Stimulated activated CD8-positive, alpha-beta memory T cell treated with anti-CD3 and anti-CD28 coated beads, Interleukin-15, amount 100 ng/mL, for 24 hours (primary cell): ENCODE measurements at places on chromosomes 3 and 15.

DNA sequence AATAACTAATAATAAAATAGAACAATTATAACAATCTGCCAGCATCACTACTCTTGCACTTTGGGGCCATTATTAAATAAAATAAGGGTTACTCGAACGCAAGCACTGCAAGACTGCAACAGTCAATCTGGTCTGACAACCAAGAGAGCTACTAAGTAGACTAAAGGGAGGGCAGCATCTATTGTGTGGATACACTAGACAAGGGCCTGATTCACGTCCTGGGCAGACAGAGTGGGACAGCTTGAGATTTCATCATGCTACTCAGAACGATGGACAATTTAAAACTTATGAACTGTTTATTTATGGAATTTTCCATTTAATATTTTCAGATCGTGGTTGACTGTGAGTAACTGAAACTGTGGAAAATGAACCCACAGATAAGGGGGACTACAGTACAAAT, 39.5 kb downstream of the TNIK start:
- no peak for DNase-seq

GRCh38 chr15:74604983-74605794, 10.4 kb upstream of the CLK3 start:
- no peak for DNase-seq

GRCh38 chr3:50972029-50972428, 297.3 kb downstream of the DOCK3 start:
- no peak for DNase-seq

DNA sequence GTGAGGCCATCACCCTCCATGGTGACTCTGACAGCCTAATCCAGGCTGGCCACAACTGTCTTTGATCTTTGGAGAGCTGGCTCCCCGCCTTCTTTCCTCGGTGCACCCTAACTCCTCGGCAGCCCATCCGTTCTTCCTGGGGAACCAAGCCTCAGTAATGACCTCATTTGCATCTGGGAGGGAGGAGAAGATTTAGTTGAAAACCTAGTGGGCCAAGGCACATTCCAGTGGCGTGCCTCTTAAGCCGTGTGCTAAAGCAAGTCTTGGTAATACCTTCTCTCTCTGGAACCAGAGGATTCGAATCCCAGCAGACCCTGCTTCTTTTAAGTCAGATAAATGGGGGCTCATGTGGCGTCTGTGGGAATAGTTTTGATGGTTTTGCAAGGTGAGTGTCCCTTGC, 233.1 kb downstream of the EBLN2 start:
- no peak for DNase-seq

DNA sequence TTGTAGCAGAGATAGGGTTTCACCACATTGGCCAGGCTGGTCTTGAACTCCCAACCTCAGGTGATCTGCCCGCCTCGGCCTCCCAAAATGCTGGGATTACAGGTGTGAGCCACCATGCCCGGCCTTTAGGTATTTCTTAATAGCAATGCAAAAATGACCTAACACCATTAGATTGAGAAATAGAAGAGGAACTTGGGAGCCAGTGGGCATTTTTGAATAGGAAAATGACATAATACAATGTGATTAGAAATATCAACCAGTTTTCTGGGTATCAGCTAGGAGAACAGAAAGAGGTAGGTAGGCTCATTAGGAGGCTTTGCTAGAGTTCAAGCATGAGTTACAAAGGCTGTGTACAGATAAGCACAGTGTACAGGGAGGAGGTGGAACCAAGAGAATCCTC, 101.8 kb upstream of the TBC1D5 start:
- no peak for DNase-seq

DNA sequence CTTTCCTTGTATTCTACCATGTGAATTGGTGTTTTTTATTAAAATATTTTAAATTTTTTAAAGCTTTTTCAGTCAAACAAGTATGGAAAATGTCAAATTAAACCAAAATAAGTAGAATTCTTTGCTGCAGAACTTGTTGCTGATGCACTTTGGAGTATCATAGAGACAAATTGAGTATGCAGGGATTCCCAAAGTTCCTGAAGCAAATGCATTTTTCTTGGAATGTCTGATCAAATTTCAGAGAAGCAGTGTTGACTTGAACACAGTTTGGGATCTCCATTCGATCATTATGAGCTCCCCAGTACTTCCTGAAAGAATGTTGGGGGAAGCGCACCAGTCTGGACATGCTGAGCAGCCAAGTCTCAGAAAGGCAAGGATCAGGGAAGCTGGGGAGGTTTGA, 517.8 kb upstream of the CFAP20DC start:
- DNase-seq: no peak

- no peak for DNase-seq
Observed at GRCh38 chr15:66067687-66068086, 185.9 kb downstream of the MEGF11 start.
